ENCODE measurements at places on chromosomes 3 and 15. TPM values are rescaled to one million over a fixed set of nuclear protein-coding genes. Genes with fewer than 3 reads are reported as not detected.

Gene KCNMB3
- polyA plus RNA-seq = 1.1 TPM

Gene ZNF501
- 1.1 TPM for polyA plus RNA-seq

- DNase-seq = no peak
Measured at GRCh38 chr15:88902846-88903245, 7.5 kb upstream of the HAPLN3 start.

DNA sequence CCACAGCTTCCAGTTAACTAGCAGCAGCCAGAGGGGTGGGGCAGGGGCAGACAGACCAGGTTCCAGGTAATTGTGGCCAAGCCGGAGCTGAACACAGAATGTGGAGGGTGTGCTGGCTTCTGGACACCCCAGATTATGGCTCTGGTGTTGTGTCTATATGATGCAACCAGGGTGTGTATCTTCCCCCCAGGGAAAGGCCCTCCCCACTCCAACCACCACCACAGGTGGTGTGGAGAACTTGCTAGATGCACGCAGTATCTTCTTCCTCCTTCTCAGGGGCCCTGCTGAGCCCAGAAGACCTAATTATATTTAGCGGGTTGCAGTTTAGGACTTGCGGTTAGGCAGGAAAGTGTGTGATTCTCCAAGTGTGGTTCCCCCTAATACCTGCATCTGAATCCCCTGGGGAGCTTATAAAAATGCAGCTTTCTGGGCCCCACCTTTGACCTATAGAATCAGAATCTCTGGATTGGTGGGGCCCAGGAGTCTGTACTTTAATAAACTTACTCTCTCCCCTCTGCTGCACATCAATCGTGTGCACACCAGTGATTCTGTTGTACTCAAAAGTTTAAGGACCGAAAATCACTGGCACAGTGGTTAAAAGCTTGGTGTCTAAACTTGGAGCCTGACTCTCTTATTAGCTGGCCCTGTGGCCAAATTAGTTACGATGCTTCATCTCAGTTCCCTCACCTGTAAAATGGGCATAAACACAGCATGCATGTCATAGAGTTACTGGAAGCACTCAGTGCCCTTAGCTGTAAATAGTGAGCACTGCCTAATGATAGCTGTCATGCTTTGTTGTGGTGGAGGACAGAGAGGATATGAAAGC lies 379.1 kb upstream of the PROK2 start:
- DNase-seq = no peak

DNA sequence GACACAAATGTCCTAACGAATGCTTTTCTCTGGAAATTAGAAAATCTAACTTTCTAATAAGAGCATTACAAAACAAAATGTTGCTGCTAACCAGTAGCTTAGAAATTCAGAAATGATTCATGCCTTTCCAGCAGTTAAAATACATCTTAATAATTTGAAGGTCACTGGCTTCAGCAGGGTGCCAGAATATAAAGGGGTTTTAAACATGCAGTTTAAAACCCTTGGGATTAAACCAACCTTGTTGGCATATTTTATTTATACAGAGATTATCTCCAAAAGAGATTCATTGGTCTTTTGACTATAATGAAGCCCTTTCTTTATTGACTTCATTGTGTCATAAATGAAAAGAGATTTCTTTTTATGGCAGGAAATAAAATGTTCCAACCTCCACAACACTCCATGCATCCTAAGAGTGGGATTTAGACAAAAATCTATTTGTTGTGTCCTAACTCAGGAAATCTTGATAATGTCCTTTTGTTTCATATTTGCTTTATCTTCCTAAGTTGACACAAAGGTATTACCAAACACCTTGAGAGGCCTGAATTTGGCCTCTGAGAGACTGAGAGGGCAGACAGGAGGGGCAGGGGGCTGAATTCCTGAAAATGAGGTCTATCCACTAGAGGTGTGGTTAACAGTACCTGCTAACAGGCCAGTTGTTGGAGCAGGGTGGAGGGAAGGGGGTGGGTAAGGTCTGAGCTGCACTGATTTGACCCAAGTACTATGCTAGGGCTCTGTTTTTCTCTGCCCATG lies 124.4 kb downstream of the FEZF2 start:
- DNase-seq = no peak

DNA sequence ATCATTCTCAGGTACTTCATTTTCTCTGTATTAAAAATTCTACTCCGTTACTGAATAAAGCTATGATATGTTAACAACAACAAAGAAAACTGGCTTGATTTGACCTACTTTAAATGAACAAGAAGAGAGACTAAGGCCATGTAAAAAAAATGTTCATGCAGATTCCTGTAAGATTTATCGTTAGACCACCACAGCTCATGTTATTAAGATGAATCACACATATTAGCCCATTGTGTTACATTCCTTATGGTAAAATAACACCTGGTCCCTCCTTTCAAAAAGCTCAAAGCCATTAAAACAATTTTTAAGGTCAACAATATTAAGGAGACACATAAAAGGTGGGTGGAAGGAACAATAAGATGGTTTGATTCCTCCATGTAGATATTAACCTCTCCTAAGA lies 6.3 kb downstream of the THOC7 start:
- DNase-seq = no peak

- DNase-seq = no peak
Measured at GRCh38 chr3:34070831-34071585, 272.6 kb downstream of the PDCD6IP start.

DNA sequence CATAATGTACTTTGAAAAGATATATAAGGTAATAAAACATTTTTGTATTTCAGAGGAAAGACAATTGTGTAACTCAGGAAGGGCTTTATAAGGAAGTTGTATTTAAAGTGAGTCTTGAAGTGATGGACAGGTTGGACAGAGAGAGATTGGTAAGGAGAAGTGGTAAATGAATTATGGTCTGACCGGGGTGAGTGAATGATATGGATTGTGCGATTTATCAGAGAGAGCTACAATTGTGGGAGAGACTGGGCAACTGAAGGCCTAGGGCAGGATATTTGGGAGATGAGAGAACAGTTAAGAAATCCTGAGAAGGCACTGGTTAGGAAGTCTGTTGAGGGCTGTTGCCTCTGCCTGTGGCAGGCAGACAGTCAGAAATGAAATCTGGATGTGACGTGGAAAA lies 14.8 kb downstream of the IL1RAP start:
- DNase-seq = no peak
